CD8-positive, alpha-beta memory T cell (primary cell): ENCODE measurements at places on chromosomes 13 and 19.

DNA sequence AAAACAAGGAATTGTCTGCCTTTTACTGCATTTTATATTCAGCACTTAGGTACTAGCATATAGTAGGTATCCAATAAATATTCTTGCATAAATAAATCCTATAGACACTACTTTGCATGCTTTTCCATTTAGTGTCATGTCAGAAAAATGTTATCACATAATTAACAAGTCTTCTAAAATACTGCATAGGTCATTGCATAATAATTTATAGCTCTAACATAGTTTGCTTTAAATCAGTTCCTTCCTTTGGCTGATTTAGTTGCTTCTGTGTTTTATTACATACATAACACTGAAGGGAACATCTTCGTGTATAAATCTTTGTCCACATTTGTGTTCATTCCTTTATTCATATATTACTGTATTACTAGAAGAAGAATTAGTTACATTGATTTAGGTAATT lies 36.2 kb downstream of the WASF3 start:
- H3K27ac ChIP-seq, result no peak overlapping the region
- no peak overlapping the region for H3K4me3 ChIP-seq
- H3K4me1 ChIP-seq, result no peaks in the 10 kb centered on the region
- H3K27me3 ChIP-seq, result no peaks in the 10 kb centered on the region

GRCh38 chr13:46369506-46370277 lies 17.4 kb downstream of the RUBCNL start:
- H3K4me3 ChIP-seq, result no peak overlapping the region
- H3K27me3 ChIP-seq, result no peaks in the 10 kb centered on the region
- no peak overlapping the region for H3K27ac ChIP-seq
- H3K36me3 ChIP-seq, result no peaks in the 10 kb centered on the region
- H3K4me1 ChIP-seq, result no peaks in the 10 kb centered on the region
- no peak for DNase-seq

DNA sequence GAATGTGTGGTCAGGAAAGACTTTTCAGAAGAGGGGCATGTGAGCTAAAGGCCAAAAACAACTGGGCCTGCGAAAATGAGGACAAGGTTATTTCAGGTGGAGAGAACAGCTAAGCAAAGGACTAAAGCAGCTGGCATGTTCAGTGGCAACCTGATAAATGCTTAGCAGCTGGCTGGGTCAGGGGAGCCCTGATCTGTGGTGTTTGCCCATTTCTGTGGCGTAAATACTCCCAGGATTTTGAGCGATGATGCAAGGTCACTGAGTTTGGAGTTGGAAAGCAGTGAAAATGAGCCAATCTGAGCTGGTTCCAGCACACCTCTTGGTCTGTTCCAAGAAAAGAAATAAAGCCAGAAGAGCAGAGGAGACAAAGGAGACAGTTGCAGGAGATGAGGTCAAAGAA lies 704.3 kb downstream of the UQCRFS1 start:
- H3K27ac ChIP-seq, result no peak overlapping the region
- no peaks in the 10 kb centered on the region for H3K27me3 ChIP-seq
- H3K36me3 ChIP-seq, result no peaks in the 10 kb centered on the region
- H3K4me1 ChIP-seq, result no peaks in the 10 kb centered on the region
- DNase-seq, result no peak
- H3K4me3 ChIP-seq, result no peak overlapping the region

- H3K4me1 ChIP-seq, result no peaks in the 10 kb centered on the region
- no peak overlapping the region for H3K27ac ChIP-seq
- no peaks in the 10 kb centered on the region for H3K36me3 ChIP-seq
- no peak overlapping the region for H3K4me3 ChIP-seq
- no peak for DNase-seq
Observed at GRCh38 chr13:91725646-91726045, 327.2 kb downstream of the GPC5 start.

DNA sequence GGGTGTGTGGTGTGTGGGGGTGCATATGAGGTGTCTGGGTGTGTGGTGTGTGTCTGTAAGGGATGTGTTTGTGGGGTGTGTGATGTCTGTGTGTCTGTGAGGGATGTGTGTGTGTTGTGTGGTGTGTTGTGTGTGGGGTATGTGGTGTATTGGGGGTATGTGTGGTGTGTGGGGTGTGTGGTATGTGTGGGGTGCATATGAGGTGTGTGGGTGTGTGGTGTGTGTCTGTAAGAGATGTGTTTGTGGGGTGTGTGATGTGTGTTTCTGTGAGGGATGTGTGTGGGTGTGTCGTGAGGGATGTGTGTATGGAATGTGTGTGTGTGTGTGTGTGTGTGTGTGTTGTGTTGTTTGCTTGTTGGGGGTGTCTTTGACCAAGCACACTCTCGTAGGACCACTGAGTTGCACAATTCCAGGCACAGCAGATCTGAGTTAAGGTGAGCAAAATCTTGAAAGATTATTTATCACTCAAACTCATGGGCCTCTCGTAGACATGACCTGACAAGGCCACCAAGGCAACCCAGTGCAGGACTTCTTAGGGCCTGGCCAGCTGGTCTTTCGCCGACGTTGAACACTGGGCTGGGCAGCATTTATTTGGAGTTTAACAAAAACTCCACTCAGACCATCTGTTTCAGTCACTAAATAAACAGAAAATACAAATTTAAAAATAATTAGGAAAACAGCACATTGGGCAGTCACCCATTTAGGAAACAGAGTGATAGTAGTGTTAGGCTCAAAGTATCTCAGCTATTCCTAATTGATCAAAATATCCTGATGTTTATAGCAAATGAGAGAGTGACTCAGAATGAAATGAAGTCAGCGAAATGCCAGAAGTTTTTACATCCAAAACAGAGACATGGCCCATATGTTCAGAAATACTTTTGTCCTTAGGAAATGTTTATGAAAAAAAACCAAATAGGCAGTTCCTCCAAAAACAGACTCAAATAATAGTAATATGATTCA lies 301.1 kb downstream of the FGF9 start:
- H3K27me3 ChIP-seq, result no peaks in the 10 kb centered on the region
- no peaks in the 10 kb centered on the region for H3K4me1 ChIP-seq
- H3K4me3 ChIP-seq, result no peak overlapping the region
- H3K27ac ChIP-seq, result no peak overlapping the region
- H3K36me3 ChIP-seq, result no peaks in the 10 kb centered on the region

GRCh38 chr13:73061876-73062275 lies 3.1 kb downstream of the KLF5 start:
- H3K4me3 ChIP-seq, result no peak overlapping the region
- no peak overlapping the region for H3K27ac ChIP-seq
- no peak for DNase-seq
- H3K4me1 ChIP-seq, result peaks cover 8% of the 10 kb centered on the region
